ENCODE measurements at places on chromosomes 12 and 14.

DNA sequence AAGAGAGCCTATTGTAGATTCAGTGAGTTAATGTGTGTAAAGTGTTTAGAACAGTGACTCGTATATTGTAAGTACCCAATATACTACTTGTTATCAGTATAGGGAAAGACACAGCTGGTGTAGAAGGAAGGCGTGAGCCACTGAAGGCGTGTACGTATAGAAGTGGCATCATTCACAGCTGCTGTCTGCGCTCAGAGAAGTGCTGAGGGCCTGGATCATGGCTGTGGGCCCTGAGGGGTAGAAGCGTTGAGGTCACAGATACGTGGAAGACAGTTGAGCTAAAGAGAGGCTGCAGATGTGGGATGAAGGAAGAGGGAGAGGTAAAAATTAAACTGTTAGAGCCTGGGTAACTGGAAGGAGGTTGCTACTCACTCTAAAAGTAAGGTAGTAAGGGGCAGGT is 5.9 kb downstream of the C12orf75 start:
- no peak for DNase-seq

GRCh38 chr12:6285063-6285477 is 25.4 kb upstream of the PLEKHG6 start:
- DNase-seq: peak; percentile 73

- no peak for DNase-seq
Observed at GRCh38 chr14:103348154-103348553, 14.1 kb downstream of the EIF5 start.

DNA sequence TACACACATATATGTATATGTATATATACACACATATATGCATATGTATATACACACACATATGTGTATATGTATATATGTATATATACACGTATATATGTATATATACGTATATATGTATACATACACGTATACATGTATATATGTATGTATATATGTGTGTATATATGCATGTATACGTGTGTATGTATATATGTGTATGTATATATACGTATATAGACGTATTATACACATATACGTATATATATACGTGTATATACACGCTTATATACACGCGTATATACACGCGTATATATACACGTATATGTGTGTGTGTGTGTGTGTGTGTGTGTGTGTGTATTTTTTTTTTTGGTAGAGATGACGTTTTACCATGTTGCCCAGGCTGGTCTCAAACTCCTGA is 32.9 kb upstream of the ZNF740 start:
- DNase-seq: no peak

DNA sequence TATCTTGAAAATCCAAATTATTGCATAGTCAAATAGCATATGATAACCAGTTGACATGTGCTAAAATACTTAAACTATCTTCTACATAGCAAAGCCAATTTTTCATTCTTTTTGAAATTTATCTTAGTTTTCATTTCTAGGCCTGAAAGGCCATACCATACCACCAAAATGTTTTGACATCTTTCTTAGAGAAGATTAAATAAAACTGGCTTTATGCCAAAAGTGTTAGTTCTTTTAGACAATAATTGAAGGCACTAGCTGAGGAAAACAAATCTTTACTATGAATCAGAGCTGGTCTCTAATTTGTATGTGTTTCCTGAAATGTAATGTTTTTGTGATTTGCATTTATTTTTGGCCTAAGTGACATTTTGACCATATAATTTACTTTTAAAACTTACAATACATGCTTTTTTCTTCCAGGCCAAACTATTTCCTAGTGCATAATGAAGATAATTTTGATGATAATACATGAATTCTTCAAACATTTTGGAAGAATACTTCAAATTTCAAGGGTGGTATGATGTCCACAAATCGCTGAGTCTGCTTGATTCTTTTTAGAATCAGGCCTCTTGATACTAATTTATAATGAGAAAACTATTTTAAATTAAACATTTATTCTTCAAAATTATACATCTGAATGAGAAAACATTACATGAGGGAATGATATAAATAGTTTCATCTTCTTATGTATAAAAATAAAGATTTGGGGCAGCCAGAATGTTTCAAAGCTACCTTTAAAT is 6.5 kb upstream of the KCNMB4 start:
- DNase-seq: no peak

- no peak for DNase-seq
Observed at GRCh38 chr12:118446247-118446646, 69.9 kb downstream of the SUDS3 start.

DNA sequence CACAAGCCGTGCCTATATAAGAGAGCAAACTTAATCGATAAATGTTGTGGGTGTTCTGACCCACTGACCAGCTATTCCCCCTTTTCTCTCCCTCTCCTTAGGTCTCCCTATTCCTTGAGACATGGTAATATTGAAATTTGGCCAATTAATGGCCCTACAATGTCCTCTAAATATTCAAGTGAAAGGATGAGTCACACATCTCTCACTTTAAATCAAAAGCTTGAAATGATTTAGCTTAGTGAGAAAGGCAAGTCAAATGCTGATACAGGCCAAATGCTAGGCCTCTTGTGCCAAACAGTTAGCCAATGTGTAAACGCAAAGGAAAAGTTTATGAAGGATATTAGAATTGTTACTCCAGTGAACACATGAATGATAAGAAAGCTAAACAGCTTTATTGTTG is 102.2 kb upstream of the CPNE8 start:
- no peak for DNase-seq

GRCh38 chr12:29241821-29242591 is 92.9 kb downstream of the FAR2 start:
- peak; percentile 15 for DNase-seq

- DNase-seq: no peak
Observed at GRCh38 chr12:53984901-53985691, at the start of gene HOXC10. Gene HOXC10 (plus strand): TSS chr12:53985146. CDS start chr12:53985260, 114 bp downstream.

Data from neuronal stem cell (in vitro differentiated cells).